COLO829 (cell line): ENCODE measurements at places on chromosomes 12 and 14.
A peak's percentile ranks its signal among the peaks of the same experiment; 100 is the strongest.

- DNase-seq: no peak
These were observed 41.8 kb upstream of the CLEC14A start for GRCh38 chr14:38297681-38298080.

- no peak for DNase-seq
These were observed 10.9 kb upstream of the CPM start for GRCh38 chr12:68943848-68944247.

GRCh38 chr14:102511538-102511937 is 2.0 kb upstream of the ANKRD9 start:
- no peak for DNase-seq

DNA sequence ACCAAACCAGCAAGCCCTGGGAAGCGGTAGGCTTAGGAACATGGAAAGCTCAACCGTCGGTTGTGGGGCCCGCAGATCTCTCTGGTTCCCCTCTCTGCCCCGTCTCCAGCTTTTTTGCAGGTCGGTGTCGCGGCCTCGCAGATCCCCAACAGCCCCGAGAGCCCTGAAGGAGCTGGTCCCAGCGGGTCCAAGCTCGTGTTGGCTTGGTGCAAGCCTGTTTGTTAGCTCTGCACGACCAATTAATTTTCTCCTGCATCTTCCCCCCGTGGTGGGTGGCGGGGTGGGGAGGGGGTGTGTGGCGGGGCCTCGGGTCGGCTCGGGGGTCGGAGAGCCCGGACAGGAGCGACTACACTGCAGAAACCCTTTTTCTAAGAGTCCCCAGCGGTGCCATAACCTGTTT is 449 bp upstream of the SLC24A4 start:
- DNase-seq: no peak

DNA sequence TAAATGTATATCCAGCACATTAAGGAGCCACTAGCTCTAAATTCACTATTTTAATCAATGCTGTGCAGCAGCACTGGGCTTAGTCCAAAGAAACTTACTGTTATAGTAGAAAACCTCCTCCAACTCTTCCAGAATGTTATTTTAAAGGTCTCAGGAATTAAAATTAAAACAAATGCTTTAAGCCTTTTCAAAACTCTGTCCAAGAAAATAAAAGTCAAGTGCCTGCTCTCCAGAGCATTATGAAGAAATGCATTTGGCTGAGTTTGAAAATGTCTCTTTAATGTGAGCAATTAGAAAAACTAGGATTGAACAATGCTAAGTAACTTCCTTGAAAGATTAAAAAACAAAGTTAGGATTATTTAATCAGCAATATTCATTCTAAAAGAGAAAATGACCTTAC is 322.4 kb upstream of the DCN start:
- no peak for DNase-seq

DNA sequence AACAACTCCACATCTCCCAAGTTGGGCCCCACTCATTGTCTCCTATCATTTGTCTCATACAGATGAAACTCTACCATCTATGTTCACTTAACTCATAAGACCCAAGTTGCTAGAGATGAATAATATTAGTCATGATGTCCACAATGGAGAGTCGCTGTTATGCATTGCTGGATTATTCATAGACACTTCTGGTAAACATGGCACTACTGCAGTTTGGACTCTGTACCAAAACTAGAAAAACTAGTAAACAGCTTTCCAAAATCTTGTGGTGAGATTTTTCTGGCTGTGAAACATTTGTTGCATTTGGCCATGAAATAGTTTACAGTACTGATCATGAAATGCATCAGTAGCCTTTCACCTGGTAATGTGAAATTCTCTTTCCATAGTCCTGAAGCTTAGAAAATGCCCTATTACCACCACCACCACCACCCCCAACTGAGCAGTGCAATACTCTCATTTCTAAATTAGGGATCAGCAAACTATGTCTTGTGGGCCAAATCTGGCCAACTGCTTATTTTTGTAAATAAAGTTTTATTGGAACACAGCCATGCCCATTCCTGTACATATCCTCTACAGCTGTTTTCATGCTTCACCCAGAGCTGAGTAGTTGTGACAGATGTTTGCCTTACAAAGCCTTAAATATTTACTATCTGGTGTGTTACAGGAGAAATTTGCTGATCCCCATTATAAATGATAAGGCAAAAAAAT is 236.5 kb downstream of the DPF3 start:
- DNase-seq: no peak

GRCh38 chr14:71591929-71592328 is 340.3 kb upstream of the RGS6 start:
- DNase-seq: peak; percentile 27

- DNase-seq: no peak
These were observed 37.4 kb upstream of the BATF start for GRCh38 chr14:75484711-75485429.

GRCh38 chr12:103654816-103655215 is 67.7 kb downstream of the STAB2 start:
- DNase-seq: no peak

DNA sequence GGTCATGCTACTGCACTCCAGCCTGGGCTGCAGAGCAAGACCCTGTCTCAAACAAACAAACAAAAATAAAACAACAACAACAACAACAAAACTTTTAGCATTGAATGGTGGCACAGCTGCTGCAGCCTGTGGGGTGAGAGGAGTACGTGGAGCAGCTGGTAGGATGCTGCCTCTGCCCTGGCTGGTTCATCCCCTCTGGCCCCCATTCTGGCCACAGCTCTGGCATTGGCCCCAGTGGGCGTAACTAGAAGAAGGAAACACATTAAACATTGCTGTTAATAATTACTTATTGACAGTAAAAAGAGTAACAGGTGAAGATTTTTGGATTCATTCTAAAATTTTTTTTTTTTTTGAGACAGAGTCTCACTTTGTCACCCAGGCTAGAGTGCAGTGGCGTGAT is 28.8 kb upstream of the C2CD5 start:
- no peak for DNase-seq

DNA sequence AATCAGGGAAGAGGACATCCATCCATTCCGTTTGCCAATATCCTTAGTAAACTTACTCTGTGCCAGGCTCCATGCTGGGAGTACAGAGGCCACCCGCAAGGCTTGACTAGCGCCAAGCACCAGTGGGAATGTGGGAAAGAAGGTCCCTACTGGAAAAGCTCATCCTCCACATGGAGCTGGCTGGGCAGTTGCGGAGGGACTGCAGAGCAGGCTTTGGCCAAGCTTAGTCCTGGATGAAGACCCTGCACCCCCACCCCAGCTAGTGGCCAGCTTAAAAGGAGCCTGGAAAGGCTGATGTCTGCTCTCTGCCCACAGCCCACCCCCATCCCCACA is 22.4 kb upstream of the EIF2B2 start:
- DNase-seq: no peak

- no peak for DNase-seq
These were observed 79.5 kb downstream of the RPS29 start for GRCh38 chr14:49506650-49507049.

- DNase-seq: no peak
These were observed 170.1 kb upstream of the GRIP1 start for GRCh38 chr12:66848967-66849366.

DNA sequence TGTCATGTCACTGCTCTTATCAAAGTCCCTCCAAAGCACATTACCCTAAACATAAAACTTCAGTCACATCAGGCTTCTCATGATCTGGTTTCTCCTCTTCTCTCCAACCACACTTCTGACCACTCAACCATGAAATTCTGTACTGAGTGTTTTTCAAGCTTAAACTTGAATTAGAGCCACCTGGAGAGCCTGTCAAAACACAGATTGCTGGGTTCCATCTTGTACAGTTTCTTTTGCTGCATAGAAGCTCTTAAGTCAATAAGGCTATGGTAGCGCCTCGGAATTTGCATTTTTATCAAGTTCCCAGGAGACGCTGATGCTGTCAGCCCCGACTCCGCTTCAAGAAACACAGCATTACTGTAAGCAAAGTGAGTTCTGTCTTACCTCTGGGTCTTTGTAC is 16.4 kb upstream of the SRRM4 start:
- DNase-seq: no peak

DNA sequence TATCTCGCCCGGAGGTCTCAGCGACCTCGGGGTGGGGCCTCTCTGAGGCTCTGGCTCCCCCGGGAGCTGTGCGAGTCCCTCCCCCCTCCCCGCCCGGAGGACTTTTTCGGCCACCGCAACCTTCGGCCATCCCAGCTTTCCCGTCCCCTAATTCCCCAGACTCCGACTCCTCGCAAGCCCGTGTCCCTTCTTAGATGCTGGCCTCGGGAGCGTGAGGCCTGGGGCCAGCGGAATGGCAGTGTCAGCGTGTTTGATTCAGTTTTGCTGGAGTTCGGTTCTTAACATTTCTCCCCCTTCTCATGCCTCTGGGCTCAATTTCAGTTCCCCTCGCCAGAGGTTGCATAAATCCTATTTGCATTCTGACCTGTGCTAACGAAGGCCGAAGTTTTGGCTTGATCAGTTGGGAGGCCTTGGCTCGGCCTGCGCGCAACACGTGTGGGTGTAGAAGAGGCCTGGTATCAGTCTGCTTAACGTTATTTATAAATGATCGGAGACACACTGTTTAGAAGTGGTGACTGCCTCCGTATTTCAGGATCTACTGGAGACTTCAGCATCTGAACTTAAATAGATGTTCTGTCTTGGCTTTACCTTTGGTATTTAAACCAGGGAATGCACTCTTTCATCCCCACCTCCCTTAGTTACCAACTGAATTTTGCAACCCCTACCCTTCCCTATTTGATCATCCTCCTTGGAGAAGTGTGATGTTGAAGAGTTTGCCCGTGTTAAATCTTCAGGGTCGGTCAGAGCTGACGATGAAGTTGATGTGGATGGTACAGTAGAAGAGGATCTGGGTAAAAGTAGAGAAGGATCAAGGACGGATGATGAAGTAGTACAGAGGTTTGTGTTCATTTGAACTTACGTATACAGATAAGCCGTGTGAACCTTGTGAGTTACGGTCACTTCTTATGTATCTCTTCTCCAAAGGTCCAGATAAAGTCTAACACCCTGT is 851 bp downstream of the HSP90B1 start:
- no peak for DNase-seq

GRCh38 chr12:3445119-3445978 is 45.7 kb upstream of the PRMT8 start:
- no peak for DNase-seq

DNA sequence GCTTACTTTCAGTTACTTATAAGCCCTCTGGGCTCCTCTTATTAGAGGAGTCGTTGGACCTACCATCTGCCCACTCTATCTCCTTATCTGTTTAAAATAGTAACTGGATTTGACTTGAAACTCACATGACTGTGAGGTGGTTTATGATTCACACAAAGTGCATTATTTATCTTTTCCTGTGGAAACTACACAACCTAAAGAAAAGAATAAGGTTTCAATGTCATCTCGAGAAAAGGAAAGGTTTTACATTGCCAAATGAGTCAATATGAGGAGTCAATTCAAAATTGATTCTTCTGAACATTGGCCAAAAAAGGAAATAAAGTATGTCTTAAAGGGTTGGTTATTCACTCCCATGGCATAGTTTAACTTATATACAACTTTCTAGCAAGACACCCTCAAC is 225.0 kb upstream of the G2E3 start:
- peak; percentile 54 for DNase-seq

DNA sequence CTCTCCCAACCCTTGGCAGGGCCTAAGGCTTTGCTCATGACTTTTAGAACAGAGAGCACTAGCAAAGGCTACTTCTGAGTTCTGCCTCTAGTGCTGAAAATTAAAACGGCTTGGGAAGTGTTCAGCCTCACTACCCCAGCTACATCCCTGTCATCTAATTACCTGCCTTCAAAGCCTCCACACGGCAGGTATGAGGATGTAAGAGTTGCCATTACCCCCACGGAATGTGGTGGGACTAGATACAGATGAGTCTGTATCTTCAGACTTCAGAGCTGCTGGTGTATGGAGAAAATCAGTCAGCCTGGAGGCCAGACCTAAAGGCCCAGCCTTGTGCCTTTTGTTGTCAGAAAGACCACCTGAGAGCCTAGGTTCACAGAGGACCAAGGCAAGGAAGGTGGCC is 214.6 kb upstream of the NOS1 start:
- no peak for DNase-seq

GRCh38 chr12:77429426-77429825 is 364.1 kb upstream of the E2F7 start:
- no peak for DNase-seq

- DNase-seq: no peak
These were observed 54.3 kb downstream of the PRMT8 start for GRCh38 chr12:3545121-3545796.

GRCh38 chr12:59084511-59085375 is 164.4 kb upstream of the LRIG3 start:
- DNase-seq: no peak

DNA sequence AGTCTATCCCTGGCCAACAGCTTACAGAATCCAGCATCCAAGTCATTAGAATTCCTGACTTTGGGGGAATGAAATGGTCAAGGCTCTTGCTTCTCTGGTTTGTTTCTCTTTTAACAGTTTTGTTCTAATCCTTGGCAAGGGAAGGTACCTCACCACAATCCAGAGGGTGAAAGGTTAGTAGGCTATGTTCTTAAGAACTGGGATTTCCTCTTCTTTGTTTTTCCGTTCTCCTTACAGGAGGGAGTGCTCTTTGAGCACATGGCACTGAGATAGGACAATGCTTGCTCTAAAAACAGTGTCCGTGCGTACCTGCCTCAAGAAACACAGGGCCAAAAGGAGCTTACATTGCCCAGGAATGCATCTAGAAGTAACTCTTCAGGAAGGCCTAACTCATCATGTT is 156.6 kb downstream of the GCH1 start:
- no peak for DNase-seq

GRCh38 chr12:3302401-3303041 is 188.5 kb upstream of the PRMT8 start:
- DNase-seq: no peak

- DNase-seq: no peak
These were observed 1.8 kb downstream of the GPR162 start for GRCh38 chr12:6823182-6824084.

GRCh38 chr14:24252289-24253124 is 10.1 kb upstream of the TINF2 start:
- DNase-seq: no peak

DNA sequence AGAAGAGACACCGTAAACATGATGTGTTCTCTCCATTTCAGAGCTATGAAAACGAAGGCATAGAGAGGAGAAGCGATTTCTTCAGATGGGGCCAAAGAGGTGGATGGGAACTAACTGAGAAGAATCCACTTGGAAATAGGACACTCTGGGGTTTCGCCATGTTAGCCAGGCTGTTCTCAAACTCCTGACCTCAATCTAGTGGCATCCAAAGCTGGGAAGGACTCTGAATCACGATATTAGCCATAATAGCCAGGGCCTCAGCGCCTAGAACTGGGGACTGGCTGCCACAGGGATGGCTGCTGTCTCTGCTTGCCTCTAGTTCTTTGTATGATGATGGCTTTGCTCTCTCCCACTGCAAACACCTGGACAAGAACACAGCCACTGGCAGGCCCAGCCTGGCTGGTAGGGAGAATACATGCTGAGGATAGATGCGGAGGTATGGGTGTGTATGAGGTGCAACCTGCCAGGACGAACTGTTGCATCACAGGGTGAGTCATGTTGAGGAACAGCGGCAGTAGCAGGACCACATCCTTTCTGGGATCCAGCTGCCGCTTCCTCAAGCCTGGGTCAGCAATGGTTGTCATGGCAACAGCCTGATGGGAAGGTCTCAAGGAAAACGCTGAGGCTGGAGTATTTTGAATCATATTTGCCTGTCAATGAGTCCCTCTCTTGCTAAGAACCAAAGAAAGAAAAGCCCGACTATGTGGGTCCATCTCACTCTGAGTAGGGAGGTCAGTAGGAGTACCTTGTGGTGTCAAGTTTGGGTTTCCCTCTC is 31.1 kb downstream of the CCDC177 start:
- no peak for DNase-seq
